Activated naive CD4-positive, alpha-beta T cell (primary cell): ENCODE measurements at places on chromosomes 4 and X.

- DNase-seq, result no peak
Observed at GRCh38 chrX:46588263-46588662, 14.7 kb downstream of the CHST7 start.

DNA sequence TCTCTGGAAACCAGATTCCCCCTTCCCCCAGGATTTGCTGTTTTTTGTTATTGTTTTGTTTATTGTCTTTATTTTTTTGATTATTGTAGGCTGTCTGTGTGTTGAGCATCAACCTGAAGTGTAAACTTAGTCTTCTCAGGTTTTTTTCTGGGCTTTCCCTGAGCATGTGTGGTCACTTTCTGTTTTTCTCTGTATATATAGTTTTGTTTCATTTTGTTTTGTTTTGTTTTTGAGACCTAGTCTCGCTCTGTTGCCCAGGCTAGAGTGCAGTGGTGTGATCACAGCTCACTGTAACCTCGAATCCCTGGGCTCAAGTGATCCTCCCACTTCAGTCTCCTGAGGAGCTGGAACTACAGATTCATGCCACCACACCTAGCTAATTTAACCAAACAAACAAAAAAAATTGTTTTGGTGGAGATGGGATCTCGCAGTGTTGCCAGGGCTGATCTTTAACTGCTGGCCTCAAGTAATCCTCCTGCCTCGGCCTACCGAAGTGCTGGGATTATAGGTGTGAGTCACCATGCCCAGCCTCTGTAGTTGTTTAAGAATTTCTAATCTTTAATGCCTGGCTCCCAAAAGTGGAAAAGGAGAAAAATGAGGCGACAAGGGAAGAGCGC is 9.1 kb downstream of the IL13RA1 start:
- DNase-seq, result no peak

- DNase-seq, result no peak
Observed at GRCh38 chr4:38415682-38416081, 248.3 kb upstream of the KLF3 start.

GRCh38 chr4:173088144-173088543 is 80.5 kb upstream of the GALNT7 start:
- DNase-seq, result no peak

GRCh38 chr4:154120690-154121345 is 331.9 kb upstream of the SFRP2 start:
- DNase-seq, result no peak

DNA sequence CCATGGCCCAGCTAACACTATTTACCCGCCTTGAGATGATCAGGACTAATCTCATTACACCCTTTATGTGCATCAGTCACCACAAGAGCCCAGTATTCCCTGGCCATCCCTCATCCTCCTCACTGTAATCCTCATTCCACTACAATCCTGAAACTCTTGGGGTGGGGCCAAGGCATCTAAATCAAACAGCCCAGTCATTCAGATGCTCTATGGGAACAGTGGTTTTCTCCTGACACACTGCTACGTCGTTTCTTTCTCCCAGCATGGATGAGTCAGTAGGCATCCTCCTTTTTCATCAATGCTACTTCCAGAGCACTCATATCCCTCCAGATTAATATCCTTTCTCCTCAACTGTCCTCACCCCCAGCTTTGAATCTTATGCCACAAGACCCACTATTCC is 5.6 kb downstream of the SDAD1 start:
- no peak for DNase-seq
